Mammary epithelial cell (primary cell): ENCODE measurements at places on chromosomes 3 and 15. TPM values are rescaled to one million over a fixed set of nuclear protein-coding genes. Genes with fewer than 3 reads are reported as not detected.

- no peak for DNase-seq
These were observed 152.0 kb upstream of the PEX5L start for GRCh38 chr3:180188512-180189309.

AP3B2 gene
- 9.4 TPM for polyA plus RNA-seq

- peak; percentile 88 for DNase-seq
These were observed 185.6 kb downstream of the FAM43A start for GRCh38 chr3:194871143-194871863.

DNA sequence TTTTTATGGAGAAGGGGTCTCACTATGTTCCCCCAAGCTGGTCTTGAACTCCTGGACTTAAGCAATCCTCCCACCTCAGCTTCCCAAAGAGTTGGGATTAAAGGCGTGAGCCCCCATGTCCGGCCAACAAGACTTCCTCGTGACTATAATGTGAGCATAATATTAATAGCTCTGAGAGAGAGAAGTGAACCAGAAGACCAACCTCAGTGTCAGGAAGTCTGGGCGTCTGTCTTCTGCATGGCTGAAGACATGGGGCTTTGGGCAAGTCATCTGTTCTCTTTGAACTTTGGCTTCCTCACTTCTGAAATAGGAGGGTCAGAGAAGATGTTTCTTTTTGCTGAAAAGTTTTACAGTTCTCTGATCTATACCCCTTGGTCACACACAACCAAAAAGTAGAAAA lies 92.1 kb downstream of the SLC49A4 start:
- DNase-seq = no peak

CFAP100 gene
- not detected for polyA plus RNA-seq

- no peak for DNase-seq
These were observed 58.4 kb upstream of the HRH1 start for GRCh38 chr3:11095932-11096265.
